Right atrium auricular region (tissue), 2 donors: ENCODE measurements at places on chromosomes 7 and 10. TPM values are rescaled to one million over a fixed set of nuclear protein-coding genes. Genes with fewer than 3 reads are reported as not detected.

GRCh38 chr10:105837951-105838350, 1196.9 kb downstream of the SORCS3 start:
- no peak for DNase-seq

Gene LIPM
- total RNA-seq: 0.67 TPM

Gene CPED1
- 19.0 TPM for total RNA-seq

DNA sequence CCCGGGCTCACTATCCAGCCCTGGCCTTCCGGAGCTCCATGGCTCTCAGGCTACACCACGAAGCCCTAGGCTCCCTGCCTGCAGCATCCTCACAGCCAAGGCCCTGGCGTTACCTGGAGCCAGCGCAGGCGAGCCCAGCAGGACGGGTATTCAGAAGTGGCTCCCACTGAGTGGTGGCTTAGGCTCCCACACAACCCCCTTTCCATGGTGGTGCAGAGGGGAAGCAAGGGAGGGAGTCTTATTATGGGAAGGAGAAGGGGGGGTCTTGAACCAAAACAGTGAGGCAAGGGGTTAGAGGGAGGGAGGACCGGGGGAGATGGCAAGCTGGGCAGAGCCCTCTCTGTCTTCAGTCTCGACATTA, 29.6 kb upstream of the NDST2 start:
- no peak for DNase-seq

GRCh38 chr7:46363688-46364087, 442.6 kb upstream of the IGFBP3 start:
- DNase-seq: no peak

Gene HNRNPH3
- 34.8 TPM for total RNA-seq

DNA sequence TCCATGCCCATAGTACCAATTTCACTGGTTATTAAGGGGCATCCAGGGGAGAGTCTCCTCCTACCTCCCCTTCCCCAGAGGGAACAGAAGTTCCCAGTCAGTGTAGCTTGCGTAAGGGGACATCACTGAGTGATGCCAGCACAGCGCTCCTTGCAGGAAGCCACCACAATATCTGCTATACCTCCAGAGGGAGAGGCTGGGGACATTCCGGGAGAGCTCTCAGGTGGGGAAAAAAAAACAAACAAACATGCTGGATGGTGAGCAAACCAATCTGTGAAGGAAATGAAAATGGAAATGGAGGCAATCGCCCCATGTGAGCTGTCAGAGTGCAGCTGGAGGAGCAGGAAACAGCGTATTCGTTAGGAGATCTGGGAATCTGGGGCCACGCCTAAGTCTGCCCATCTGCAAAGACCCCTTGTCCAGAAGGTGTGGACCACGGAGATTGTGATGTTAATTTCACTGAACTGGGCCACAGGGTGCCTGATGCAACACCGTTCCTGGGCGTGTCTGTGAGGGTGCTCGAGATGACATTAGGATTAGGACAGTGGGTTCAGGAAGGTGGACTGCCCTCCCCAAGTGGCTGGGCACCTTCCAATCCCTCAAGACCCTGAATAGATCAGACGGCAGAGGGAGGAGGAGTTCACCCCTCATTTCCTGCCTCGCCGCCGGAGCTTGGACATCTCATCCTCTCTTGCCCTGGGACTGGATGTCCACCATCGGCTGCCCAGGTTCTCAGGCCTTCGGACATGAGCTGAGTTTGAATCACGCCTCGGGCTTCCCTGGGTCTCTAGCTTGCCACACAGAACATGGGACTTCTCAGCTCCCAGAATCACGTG, 30.5 kb downstream of the GNA12 start:
- DNase-seq: no peak

- no peak for DNase-seq
Measured at GRCh38 chr7:79520543-79520942, 67.1 kb upstream of the MAGI2 start.

GRCh38 chr7:2621948-2622640, 9.7 kb upstream of the TTYH3 start:
- DNase-seq: no peak

- DNase-seq: no peak
Measured at GRCh38 chr7:99831595-99831994, 3.8 kb downstream of the CYP3A43 start.

DNA sequence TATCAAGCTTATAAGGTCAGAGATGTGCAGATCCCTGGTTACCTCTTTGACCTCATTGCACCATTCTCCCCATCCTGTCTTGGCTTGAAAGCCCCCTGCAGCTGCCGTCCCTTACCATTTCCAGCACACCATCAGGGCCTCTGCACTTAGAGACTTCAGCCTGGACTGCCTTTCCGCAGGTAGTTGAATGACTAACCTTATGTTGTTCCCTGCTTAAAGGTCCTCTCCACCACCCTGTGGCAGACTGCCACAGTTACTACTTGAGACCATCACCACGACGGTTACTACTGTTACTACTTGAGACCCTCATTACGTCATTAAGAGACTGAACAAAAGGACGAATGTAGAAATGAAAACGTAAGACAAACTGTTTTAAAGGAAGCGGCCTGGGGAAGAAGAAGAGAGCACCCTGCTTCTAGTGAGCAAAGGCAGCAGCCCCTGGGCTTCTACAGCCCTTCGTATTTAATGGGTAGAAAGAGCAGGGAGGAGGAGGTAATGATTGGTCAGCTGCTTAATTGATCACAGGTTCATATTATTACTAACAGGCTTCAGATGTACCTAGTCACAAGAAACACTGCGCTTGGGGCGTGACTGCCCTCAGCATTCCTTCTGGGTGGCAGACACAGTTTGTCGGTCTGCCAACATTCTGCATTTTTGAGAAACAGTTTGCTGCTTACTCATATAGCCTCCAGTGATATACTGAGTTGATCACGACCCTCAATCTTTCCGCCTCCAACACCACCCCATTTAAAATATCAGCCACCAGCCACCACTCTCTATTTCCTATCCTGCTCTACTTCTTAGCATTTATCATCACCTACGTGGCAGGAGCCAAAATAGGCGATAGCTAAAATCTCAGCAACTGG, 74.1 kb upstream of the PARD3 start:
- no peak for DNase-seq

GRCh38 chr10:79101560-79102497, 33.1 kb downstream of the ZMIZ1 start:
- DNase-seq: peak; percentile 72

Gene ZNRF2
- 7.6 TPM for total RNA-seq

DNA sequence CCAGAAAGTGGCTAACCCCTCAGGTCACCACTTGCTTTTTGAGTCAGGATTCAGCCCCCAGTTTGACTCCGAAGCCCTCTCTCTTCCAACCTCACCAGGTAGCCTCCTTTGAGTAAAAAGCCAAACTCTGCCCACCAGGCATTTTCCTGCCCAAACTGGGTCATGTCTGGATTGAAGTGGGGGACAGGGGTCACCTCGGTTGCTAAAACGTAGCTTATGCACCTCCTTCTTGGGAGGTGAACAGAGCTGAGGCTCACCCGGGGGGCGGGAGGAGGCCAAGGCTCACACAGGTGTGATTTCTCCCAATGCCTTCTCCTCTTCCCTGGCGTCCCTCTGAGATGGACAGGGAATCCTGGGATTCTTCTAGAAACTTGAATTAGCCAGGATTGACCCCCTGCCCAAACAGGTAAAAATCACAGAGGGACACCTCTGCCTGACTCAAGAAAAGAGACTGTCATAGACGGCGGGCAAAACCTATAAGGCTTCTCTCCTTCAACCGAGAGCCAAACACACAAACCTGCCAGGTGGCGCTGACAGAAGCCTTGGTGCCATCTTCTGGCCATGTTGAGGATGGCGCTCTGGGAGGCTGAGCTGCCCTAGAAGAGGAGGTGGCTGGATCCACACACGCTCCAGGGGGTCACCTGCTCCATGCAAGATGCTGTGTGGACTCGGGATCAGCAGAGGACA, 51.6 kb downstream of the PRLHR start:
- DNase-seq: peak; percentile 57

DNA sequence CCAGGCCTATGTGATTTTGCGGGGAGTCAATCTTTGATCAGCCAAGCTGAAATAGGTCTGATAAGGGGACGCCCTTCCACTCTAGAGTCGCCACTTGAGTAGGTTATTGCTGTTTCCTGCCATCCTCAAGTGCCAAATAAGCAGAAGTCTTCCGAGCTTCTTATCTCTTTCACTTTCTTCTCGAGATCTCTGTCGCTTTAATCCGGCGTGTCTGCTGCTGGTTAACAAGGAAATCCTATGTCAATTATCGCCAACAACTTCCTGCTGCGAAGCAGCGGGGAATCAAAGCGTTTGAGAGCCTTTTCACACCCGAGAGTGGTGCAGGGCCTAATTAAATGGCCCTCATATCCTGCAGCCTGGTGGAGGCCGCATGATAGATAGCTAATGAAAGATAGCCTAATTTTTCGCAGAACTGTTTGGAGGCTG, 215.9 kb downstream of the RAB11FIP2 start:
- DNase-seq: no peak
